ENCODE measurements at places on chromosomes 11 and 22. TPM values are rescaled to one million over a fixed set of nuclear protein-coding genes. Genes with fewer than 3 reads are reported as not detected.

DNA sequence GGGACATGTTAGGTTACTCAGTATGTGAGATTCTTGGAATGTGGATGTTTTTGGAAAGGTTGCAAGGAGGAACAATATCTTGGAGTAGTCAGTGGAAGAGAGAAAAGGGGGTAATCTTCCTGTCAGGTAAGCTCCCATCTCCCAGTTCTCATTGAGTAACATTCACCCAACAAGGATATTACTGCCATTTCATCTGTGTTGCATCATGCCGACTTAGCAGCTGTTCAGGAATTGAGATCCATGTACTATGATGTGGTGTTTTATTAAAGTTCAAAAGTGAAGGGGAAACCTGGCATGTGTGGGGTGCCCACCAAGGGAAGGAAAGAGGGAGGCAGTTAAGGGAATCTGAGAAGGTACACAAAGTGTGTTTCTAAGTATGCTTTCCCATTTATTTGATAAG lies 58.4 kb upstream of the RASSF10 start:
- ATAC-seq, result peak; percentile 49

DNA sequence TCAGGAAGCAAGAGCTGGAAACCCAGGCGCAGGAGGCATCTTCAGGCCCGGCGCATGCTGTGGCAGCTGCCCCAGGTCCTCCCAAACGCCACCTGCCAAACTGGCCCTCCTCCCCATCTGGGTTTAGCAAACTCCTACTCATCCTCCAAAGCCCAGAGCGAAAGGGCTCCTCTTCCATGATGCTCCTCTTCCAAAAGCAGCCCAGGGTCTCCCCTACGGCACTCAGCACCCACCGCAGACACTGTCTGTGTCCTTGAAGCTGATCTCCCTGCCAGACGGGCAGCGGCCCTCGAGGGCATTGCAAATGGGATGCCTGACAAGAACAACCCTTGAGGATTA lies 25.9 kb downstream of the CDKN1C start:
- no peak for ATAC-seq

Gene PLA2G6
- 12.8 TPM for total RNA-seq

Gene RPS19BP1
- total RNA-seq, result 40.7 TPM

Gene MS4A3
- total RNA-seq, result not detected
